ENCODE measurements at places on chromosomes 7 and 10.

- DNase-seq: no peak
Measured at GRCh38 chr10:31949266-31949665, 20.6 kb upstream of the ARHGAP12 start.

DNA sequence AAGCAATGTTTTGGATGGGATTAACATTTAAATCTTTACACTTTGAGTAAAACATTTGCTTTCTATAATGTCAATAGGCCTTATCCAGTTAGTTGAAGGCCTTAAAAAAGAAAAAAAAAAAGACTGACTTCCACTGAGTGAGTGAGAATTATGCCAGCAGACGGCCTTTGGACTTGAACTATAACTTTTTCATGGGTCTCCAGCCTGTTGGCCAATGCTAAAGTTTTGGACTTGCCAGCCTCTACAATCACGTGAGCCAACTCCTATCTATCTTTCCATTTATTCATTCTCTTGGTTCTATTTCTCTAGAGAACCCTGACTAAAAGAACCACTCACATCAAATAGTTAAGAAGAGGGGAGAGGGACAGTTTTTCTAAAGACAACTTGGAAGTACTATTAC, 2.8 kb upstream of the FAS start:
- no peak for DNase-seq

DNA sequence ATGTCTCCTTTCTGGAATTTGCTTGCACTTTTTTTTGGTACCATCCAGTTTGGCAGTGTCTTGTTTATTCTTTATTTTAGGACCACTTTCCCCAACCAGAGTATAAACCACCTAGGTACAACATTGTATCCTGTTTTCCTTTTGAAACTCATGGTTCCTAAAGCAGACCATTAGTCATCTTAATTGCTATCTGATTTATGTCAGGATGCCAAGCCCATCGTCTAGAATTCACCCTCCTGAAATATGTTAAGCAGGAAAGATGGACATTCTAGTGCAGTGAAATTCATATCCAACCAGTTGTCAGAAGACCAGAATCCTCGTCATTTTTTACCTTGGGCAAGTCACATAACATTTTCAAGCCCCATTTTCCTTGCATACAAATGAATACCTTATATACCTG, 223.6 kb upstream of the KMT2E start:
- no peak for DNase-seq

GRCh38 chr7:119578116-119578515, 694.9 kb upstream of the KCND2 start:
- no peak for DNase-seq

DNA sequence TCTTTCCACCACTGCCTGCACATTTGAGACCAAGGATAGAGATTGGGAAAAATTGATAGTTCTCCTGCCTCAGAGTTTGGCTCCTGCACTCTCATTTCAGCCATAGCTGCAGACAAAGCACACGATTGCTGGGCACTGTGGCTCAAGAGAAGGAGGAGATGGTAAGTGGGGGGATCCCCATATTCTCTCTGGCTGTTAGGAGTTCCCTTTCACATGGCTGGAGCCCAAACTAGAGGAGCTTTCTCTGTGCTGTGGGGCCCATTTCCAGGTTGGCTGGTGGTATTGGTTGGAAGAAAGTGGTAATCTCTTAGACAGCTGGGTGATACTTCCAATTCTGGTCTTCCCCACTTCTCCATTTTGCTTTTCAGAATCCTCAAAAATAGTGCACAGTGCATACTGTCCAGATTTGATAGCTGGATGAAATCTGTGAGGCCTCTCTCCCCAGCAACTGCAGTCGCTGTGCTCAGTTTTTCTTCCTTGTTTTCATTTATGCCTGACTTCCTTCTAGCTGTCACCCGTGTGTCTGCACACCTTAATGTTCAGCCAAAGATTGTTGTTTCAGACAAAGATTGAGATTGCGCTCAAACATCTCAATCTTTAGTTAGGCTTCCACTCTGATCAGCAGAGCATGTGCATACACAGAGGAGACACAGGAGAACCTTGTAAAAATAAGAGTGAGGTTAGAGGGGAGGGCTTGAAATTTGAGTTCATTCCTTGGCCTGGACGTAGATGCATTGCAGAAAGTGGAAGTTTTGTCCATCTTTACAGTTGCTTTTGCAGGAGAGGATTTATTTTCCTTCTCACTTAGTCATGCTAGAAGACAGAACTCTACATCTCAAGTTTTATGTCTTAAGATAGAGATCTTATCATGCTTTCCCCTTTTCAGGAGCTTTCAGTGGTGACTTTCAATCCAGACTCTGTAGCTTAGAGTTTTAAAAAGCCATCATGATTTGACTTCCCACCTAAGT, 28.6 kb downstream of the RABGEF1 start:
- DNase-seq: no peak

DNA sequence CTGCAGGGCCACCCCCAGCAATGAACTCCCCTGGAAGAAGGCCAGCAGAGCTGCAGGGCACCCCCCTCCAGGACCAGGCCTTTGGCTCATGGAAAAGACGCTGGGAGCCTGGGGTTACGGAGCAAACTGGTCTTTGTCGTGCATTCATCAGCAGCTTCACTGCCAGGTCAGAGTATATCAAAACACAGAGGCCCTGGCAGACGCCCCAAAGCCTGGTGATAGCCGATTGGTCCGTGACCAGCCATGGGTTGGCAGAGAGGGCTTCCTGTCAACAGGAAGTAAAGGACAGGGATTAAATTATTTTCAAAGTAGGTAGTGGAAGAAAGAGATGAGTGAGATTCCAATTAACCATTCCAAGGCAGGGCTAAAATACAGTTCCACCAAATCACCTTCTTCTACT, 9.0 kb downstream of the PRKAG2 start:
- no peak for DNase-seq

- DNase-seq: no peak
Measured at GRCh38 chr7:508461-509170, 11.0 kb downstream of the PDGFA start.

- no peak for DNase-seq
Measured at GRCh38 chr10:126398924-126399323, 10.6 kb upstream of the ADAM12 start.

DNA sequence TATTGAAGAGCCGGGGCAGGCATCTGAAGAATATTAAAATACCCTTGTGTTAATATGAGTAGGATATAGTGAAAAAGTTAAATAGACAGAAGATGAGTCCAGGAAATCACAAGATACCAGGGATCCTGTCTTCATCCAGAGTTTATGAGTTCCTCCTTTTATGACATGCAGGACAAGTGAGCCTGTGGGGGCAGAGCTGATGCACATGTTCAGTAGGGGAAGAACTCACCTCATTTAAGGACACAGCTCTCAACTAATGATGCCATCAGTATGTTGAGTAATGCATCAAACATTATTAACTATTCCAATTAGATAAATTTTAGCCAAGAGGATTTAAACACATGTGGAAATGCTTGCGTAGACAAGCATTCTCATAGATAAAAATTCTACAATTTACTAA, 435.8 kb upstream of the AKR1E2 start:
- no peak for DNase-seq

GRCh38 chr7:41096917-41097316, 606.0 kb downstream of the INHBA start:
- DNase-seq: no peak

GRCh38 chr10:19640566-19641263, 175.5 kb upstream of the PLXDC2 start:
- no peak for DNase-seq

DNA sequence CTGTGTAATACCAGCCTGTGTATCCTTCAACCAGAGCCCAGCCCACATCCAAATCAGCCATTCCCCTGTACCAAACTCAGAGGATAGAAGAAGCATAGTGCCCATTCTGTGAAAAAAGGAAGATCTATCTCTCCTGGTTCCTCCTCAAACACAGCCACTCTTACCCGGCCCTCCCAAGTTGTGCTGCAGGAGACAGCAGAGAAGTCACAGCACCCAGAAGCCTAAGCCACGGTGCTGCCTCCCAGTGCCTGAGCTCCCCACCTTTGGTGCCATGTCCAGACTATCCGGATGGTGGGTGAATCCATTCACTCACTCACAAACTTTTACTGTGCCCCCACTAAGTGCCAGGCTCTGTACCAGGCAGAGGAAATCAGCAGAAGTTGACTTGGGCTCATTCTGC, 166.0 kb upstream of the ZMIZ1 start:
- no peak for DNase-seq

- DNase-seq: no peak
Measured at GRCh38 chr10:47087667-47088066, 176.4 kb downstream of the PTPN20 start.

- no peak for DNase-seq
Measured at GRCh38 chr10:88077977-88078376, 214.6 kb downstream of the PTEN start.

GRCh38 chr7:101606498-101606923, 22.6 kb downstream of the MYL10 start:
- DNase-seq: no peak

- DNase-seq: no peak
Measured at GRCh38 chr7:142196066-142196840, 61.6 kb downstream of the PRSS58 start.

GRCh38 chr7:121138262-121138933, 149.9 kb downstream of the CPED1 start:
- no peak for DNase-seq

DNA sequence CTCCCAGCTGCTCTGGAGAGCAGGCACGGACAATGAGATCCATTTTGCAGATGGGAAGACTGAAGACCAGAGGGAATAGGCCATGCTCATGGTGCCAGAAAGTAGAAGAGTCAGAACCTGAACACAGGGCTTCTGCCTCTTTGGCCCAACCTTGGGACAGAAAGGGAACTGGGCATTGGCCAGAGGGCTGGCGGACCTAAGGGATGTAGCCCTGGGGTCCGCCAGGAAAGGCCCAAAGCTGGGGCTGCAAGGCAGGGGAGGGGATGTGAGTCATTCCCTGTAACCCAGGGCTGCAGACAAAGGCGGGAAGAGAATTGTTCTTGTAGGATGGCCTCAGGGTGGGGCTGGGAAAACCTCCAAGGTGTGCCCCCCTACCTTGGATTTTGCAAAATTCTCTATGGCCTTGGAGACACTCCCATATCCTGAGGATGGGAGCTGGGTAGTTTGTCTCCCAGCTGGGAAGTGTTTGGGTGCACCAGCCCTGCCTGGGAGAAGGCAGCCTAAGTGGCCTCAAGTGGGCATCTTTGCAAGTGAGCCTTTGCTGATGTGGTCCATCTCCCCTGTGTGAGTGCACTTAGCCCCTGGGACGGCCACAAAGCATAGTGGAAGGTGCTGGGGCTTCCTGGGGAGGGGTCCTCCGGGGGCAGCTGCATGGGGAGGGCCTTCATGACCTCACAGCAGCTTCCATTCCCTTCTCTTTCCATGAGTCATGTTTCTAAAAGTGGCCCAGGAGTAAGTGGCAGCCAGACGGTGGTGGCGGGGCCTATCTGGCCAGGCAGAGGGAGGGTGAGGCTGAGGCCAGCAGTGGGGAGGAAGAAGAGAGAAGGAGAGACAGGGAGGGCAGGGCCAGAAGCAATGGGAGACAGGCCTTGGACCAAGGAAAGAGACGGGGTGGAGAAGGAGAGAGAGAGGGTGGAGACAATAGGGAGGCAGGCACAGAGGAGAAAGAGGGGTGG, 9.2 kb downstream of the AQP1 start:
- no peak for DNase-seq

- DNase-seq: no peak
Measured at GRCh38 chr7:50782375-50783208, at the start of gene GRB10. TSS of gene GRB10 (minus strand) at chr7:50782896. CDS start at chr7:50732322, 50,574 bp downstream.

- no peak for DNase-seq
Measured at GRCh38 chr7:106721816-106722785, 61.1 kb upstream of the CCDC71L start.

GRCh38 chr7:35694161-35694783, 663 bp downstream of the HERPUD2 start:
- no peak for DNase-seq

GRCh38 chr7:73828107-73828803, 2.5 kb upstream of the CLDN4 start:
- DNase-seq: no peak

- DNase-seq: no peak
Measured at GRCh38 chr10:103715430-103715829, 139.9 kb downstream of the SH3PXD2A start.

- no peak for DNase-seq
Measured at GRCh38 chr10:89518876-89519842, 16.2 kb downstream of the SLC16A12 start.

- no peak for DNase-seq
Measured at GRCh38 chr7:155652156-155653114, 8.0 kb downstream of the RBM33 start.

- DNase-seq: no peak
Measured at GRCh38 chr7:37311355-37311754, 137.3 kb downstream of the ELMO1 start.

GRCh38 chr10:29136411-29136810, 152.5 kb upstream of the LYZL1 start:
- DNase-seq: no peak
